ENCODE measurements at places on chromosomes 16 and 17.

DNA sequence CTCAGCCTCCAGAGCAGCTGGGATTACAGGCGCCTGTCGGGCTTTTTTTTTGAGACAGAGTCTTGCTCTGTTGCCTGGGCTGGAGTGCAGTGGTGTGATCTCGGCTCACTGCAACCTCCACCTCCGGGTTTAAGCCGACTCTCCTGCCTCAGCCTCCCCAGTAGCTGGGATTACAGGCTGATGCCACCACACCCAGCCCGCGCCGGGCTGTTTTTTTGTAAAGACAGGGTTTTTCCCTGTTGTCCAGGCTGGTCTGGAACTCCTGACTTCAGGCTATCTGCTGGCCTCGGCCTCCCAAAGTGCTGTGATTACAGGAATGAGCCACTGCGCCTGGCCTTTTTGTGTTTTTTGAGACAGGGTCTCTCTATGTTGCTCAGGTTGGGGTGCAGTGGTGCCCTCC is 27.4 kb upstream of the SPNS3 start:
- no peak for DNase-seq

DNA sequence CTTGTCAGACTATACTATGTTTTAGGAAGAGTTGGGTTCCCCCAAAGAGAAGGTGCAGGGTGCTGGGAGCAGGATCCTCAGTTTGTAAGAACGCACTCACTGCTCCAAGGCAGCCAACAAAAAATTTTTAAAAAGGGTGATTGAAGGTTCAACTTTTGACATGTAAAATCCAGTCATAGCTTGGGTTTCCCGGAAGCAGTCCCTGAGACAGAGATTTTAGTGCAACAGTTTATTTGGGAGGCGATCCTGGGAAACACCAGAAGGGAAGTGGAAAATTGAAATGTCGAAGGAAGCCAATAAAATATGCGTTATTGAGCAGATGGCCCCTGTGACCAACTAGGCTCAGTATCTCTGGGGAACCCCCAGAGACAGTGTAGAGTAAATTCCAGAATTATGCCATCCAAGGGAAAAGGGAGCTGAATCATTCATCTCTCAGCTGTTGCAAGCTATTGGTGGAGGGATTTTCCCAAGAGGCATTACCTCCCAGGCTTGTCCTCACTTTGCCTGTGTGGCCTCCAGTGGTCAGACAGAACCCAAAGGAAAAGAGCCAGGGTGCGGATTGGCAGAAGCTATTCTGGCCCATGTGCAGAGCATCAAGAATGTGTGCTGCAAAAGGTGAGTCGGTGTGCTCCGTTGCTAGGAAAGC is 72.9 kb downstream of the HS3ST3B1 start:
- DNase-seq, result no peak

GRCh38 chr16:4495766-4496165 is 19.6 kb downstream of the HMOX2 start:
- DNase-seq, result no peak

GRCh38 chr17:71974051-71974450 is 146.8 kb upstream of the SOX9 start:
- DNase-seq, result no peak

DNA sequence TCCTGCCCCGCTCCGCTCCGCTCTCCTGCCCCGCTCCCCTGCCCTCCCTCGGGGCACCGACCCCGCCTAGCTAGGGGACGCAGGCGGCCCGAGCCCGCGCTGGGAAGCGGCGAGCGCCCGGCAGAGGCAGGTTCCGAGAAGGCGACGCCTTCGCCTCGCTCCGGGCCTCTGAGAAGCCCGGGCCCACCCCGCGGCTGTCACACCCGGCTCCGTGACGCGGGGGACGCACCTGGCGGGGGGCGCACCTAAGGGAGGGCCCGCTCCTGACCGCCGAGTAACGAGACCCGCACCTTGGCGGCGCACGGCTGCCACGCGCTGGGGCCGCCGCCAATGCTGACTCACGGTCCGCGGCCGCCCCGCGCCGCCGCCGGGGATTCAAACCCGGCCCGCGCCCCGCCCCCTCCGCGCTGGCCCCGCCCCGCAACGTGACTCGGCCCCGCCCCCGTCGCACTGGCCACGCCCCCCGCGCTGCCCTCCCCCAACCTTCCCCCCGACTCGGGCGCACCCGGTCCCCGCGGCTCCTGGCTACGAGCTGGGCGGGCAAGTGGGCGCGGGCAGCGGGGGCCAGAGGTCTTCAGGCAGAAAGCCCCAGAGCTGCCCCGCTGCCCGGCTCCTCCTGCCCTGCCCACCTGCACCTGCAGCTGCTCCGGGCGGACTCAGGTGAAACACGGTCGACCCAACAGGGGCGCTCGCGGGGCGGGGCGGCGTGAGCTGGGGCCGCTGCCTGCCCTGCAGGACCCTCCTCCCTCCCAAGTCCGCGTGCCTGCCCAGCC is 27.8 kb downstream of the GNPTG start:
- no peak for DNase-seq

GRCh38 chr17:42784409-42784808 is 4.0 kb downstream of the WNK4 start:
- no peak for DNase-seq

- DNase-seq, result no peak
These were observed 23.6 kb downstream of the ABCA6 start for GRCh38 chr17:69117855-69118784.

DNA sequence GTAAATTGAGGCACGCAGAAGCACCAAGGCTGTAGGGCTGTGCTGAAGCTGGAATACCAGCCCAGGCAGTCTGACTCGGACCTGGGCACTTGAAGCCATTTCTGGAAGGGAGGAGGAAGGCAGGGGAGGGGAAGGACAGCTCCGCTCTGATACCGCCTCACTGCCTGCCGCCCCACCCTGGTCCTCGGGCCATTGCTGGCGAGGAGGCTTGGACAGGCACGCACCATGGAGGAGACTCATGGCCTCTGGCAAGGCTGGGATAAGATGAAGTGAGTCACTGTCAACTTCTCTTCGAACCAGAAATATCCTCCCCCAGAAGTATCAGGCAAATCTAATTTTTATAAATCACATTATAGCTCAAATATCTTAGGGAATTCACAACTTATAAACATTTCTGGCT is 81.3 kb downstream of the SDK2 start:
- no peak for DNase-seq

DNA sequence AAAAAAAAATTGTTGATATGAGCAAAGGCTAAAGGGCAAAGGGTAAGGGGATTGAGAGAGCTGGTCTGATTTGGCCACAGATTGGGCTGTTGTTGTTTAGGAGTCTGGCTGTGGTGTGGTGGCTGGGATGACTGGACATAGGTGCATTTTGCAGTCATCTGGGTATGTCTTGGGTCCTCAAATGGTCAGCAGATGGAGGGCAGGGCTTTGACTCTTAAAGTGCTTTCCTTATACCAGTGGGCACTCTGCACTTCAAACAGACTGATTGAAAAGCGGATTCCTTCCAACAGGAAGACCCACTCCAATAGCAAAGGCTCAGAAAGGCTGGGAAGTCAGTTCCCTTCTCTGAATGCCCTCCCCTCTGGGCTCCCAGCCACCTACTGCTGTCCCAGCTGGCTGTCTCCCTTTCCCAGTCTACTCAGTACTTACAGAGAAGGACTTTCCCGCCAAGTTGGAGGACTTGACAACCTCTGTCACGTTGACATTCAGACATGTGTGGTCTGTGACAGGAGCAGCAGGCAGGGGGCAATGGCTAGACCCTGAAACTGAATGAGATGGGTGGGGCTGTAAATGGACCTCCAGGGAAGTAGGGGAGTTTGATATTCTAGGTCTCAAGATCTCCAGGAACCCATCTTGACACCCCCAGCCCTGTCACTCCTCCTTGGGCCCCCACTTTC is 19.6 kb upstream of the MFSD6L start:
- no peak for DNase-seq

DNA sequence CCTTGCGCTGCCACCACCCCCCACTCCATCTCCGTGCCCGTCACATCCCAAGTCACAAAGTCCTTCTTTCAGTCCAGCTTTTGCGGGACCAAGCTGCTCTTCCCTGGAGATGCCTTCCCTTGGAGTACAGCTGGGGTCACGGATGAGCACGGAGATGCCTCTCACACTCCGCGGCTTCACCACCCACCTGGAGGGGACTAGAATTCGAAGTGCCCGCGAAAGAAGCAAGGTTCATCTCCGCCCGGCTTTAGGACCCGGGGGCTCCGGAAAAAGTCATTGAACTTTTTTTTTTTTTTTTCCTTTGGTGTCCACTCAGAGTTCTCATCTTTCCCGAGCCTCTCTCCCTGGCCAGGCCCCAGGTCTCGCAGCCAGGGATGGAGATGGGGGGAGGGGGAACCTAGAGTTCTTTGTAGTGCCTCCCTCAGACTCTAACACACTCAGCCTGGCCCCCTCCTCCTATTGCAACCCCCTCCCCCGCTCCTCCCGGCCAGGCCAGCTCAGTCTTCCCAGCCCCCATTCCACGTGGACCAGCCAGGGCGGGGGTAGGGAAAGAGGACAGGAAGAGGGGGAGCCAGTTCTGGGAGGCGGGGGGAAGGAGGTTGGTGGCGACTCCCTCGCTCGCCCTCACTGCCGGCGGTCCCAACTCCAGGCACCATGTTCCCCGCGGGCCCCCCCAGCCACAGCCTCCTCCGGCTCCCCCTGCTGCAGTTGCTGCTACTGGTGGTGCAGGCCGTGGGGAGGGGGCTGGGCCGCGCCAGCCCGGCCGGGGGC is at the start of gene FKBP10:
TSS of gene FKBP10 (plus strand) at position 624 of the 771 bp plus-strand sequence. CDS start at position 655, 31 bp downstream.
- no peak for DNase-seq

DNA sequence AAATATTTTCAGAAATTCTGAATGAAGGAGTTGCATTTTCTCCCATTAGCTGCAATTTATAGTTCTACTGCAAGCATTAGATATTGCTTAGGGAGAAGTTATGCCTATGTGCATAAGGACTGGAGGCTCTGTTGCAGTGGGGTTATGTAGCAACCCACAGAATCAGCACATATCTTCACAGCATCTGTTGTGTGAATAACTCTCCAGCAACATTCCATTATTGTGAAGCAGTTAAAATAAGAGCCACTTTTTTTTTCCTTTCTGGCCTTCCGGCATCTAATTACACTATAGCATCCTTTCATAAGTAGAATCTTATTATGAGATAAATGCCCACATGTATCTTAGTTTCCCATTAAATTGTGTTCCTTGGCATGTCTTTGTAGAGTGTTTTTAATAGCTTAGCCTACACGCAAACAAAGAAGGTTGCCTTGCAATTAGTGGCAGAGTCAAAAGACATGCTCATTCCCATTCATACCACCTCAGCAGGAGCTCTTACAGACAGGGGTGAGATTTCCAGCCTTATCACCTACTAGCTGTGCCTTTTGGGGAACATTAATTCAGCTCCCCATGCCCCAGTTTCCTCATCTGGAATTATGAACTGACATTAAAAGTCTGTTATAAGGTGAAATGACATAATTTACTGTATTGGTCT is 596.0 kb upstream of the GOT2 start:
- no peak for DNase-seq

DNA sequence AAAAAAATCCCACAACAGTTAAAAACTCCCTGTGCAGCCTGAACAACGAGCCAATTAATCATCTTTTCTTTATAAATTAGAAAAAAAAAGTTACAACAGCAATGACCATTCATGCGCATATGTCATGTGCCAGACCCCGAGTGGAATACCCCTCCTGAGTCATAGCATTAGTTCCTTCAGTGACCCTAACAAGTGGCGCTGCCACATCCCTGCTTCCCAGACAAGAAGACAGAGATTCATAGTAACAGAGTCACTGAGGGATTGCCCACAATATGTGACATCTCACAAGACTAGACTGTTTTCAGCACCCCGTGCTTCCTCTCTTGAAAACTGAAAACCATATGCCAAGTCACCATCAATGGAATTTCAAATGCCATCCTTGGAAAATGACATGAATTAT is 7.9 kb downstream of the UMOD start:
- DNase-seq, result no peak

GRCh38 chr17:9520649-9521048 is 55.0 kb downstream of the STX8 start:
- no peak for DNase-seq

DNA sequence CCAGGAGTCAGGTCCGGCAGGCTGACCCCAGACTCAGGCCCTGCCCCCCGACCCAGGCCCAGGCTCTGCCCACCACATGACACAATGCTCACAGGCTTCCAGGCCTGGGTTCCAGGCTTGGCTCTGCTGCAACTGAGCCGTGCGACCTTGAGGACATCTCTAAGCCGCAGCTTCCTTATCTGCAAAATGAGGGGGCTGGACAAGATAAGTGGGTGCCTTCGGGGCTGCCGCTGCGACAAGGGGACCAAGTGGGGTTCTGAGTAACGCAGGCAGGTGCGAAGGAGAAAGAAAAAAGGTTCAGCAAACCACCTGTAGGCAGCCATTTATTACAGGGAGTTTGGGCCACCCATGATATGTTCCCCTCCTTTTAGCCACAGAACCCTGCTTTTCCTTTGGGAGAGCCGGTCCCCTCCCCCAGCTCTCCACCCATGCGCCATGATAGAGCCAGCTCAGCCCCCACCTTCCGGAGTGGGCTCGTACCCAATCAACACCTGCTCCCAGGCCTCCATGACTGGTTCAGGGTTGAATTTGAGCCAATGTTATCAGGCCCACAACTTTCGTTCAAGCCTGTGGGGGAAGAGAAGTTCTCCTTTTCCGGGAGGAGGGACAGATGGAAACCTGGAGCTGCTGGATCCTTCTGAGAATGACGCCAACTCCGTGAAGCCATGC is 38.2 kb downstream of the RTN4RL1 start:
- no peak for DNase-seq

- DNase-seq, result no peak
These were observed 9.4 kb upstream of the GNA13 start for GRCh38 chr17:65065906-65066305.

DNA sequence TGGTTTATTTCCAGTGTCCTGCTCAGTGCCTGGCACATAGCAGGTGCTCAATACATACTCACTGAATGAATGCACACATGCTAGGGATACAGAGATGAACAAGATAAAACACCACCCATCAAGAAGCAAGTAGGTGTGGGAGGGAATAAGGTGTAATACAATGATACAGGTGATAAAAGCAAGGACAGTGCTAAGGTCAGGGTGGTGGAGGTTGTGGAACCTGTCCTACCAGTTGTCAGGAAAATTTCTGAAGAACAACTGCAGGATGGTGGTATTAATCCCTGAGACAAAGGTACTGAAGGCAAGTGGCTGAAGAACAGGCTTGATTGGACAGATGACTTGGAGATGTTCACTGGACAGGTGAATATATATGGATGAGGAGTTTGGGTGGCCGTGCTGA is 1.8 kb downstream of the KNOP1 start:
- DNase-seq, result no peak
